ENCODE measurements at places on chromosomes 3 and 15.

DNA sequence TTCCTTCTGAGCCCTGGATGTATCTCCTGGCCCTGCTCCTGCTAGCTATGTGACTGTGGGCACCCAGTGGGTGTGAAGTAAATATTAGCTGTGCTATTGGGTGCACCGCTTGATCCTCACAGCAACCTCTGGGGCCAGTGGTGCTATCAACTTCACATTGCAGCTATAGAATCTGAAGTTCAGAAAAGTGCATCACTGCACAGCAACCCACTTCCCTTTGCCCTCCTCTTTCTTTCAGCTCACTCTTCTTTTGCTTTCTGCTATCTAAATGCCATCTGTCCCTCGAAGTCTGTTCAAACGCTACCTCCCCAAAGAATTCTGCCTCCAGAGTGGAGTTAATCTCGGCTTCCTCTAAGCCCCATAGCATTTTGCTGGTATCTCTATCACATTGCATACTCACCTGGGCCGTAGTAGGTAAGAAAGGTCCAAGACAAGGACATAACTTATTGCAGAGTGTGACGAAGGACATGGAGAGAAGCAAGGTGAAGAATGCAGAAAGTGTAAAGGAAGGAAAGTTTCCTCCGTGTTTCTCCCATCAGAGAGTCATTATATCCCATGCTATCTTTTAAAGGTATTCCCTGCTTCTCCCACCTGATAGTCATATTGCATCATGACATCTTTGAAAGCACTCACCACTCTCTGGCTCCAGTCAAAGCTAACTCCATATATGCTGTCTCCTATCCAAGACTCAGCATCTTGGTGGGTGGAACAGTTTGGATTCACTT is 57.1 kb upstream of the BCL6 start:
- no peak for DNase-seq

- DNase-seq, result peak; percentile 96
Measured at GRCh38 chr15:75204340-75205063, 2.8 kb downstream of the C15orf39 start.

DNA sequence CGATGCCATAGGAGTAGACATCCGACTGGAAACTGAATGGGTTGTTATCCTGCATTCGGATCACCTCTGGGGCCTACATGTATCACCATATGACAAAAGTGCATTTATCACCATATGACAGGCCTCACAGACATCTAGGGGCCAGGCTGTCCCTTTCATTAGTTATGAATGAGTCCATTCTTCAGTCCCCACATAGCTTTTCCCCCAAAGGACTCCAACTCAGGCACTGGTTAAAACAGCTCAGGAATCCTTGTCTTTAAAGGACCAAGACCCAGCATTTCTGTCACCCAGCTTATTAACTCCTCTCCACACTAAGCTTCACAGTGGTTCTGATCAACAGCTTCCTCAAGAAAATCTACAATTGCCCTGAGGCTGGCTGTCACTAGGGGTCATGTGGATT is 28.3 kb downstream of the MKRN2 start:
- no peak for DNase-seq

- no peak for DNase-seq
Measured at GRCh38 chr3:49454458-49454857, 15.6 kb upstream of the DAG1 start.

- no peak for DNase-seq
Measured at GRCh38 chr3:108091498-108092250, 843 bp upstream of the CD47 start.

DNA sequence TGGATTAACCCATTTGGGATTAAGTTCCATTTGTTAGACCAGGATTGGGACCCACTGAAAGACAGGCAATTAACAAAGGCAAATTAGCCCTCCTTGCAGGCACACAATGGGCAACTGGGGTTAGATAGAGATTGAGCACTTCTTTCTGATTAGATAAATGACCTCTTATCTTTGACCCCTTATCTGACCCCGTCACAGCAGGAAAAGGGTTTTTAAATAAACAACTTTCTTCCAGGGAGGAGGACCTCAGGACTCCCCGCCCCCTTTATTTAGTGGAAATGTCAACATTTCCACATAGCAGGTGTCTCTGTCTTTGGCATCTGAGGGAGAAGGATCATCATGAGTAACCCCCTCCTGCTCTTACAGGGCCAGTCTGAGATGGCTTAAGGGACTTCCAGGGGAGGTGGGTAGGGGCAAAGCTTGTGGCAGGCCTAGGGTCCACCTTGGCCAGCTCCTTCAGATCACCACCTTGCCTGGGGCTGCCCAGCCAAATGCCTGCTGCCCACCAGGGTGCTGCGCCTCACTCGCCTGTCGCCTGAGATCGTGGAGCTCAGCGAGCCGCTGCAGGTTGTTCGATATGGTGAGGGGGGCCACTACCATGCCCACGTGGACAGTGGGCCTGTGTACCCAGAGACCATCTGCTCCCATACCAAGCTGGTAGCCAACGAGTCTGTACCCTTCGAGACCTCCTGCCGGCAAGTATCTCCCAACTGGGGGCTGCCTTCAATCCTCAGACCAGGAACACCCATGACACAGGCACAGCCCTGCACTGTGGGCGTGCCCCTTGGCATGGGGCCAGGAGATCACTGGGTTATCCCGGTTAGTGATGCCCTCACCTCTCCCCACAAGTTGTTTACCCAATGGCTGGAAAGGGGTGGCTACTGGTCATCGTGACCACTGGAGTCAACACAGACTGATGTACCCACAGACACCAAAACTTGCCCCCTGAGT is 2.6 kb upstream of the WDR6 start:
- DNase-seq, result no peak

- DNase-seq, result peak; percentile 67
Measured at GRCh38 chr3:160754371-160754854, 1.6 kb upstream of the PPM1L start.

DNA sequence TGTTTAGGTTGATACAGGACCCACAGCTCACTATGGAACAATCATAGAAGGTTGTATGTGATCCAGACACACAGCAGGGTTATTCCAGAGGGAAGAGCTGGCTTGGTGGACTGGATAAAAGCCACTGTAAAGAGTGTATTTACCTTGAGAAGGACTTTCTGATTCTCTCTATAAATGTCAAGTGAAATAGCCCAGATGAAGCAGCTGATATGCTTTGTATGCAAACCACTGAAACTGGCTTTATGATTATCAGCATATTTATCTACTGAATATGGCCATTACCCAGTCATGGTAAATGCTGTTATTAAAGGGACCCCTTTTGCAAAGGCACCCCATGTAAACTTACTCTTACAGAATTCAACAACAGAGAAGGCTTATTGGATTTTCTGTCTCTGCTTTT is 28.1 kb downstream of the C3orf80 start:
- no peak for DNase-seq

DNA sequence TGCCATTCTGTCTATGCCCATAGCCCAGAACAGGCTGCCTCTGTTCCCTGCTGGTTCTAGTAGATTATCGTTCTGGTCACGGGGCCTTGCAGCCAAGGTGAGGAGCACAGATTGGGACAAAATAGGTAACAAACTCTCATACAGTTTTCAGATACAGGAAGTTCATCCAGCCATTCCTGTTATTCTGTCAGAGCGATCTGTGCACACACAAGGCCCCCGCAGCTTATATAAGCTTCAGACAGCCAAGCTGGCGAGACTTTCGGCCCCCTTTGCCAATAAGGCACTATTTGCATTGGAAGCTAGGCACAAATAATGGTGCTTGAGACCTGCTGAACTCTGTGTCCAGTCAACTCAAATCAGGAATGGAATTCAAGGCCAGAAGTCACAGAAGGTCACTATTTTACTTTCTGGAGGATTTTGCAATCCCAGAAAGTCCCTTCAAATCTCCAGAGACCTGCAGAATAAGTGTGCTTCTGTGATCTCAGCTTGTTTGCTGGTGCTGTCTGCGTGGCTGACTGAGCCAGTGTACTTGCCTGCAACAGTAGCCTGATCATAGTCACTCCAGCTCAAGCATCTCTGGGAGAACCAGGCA is 69.4 kb downstream of the BFSP2 start:
- no peak for DNase-seq

DNA sequence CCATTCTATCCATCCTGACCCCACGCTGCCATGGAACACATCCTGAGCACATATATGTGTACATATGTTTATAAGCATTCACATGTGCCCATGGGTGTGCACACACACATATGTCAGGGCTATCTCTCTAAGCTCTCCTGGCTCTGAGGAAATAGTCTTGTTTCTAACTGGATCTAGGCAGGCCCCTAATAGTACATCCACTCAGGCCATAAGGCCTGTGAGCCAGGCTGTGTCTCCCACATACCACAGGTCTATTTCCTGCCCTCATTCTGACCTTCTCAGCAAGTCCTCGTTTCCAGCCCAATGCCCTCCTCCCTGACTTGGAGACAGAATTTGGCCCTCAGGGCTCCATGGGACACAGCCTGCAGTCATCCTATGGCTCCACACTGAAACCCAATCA is 284.8 kb upstream of the CTNNB1 start:
- no peak for DNase-seq

- DNase-seq, result no peak
Measured at GRCh38 chr3:173275740-173276139, 121.8 kb upstream of the NLGN1 start.

DNA sequence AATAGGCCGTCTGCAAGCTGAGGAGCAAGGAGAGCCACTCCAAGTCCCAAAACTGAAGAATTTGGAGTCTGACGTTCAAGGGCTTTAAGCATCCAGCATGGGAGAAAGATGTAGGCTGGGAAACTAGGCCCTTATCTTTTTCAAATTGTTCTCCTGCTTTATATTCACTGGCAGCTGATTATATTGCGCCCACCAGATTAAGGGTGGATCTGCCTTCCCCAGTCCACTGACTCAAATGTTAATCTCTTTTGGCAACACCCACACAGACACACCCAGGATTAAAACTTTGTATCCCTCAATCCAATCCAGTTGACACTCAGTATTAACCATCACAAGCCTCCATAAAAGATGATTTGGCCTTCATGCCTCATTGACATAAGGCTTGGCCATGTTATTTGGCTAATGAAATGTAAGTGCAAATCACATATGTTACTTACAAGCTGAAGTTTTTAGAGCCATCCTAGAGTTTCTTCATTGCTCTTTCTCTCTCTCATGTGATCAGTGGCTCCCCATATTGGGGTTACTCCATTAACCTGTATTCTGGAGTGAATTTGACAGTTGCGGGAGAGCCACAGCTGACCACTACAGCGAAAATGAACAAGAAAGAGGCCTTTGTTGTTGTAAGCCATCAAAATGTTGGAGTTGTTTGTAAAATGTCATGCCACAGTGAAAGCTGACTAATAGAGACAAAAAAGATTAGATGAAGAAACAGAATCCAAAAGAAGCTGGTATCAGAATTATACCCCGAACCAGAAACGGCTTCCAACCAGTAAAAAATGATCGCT is 61.7 kb downstream of the GBE1 start:
- DNase-seq, result no peak

DNA sequence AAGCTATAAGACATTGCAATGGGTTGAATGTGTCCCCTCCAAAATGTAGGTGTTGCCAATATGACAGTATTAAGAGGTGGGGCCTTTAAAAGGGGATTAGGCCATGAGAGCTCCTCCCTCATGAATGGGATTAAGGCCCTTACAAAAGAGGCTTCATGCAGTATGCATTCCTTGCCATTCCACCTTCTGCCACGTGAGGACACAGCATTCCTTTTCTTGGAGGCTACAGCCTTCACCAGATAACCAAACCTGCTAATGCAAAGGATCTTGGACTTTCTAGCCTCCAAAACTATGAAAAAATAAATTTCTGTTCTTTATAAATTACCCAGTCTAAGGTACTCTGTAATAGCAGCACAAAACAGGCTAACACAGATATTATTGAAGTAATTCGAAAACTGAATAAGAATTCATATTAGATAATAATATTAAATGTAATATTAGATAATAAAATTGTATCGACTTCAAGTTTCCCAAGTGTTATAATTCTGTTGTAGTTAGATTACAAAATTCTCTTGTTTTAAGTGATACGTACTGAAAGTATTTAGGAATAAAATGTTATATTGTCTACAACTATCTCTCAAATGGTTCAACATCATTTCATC is 29.4 kb upstream of the ATP8B4 start:
- DNase-seq, result no peak

GRCh38 chr15:95451938-95452337 is 878.6 kb upstream of the NR2F2 start:
- no peak for DNase-seq

DNA sequence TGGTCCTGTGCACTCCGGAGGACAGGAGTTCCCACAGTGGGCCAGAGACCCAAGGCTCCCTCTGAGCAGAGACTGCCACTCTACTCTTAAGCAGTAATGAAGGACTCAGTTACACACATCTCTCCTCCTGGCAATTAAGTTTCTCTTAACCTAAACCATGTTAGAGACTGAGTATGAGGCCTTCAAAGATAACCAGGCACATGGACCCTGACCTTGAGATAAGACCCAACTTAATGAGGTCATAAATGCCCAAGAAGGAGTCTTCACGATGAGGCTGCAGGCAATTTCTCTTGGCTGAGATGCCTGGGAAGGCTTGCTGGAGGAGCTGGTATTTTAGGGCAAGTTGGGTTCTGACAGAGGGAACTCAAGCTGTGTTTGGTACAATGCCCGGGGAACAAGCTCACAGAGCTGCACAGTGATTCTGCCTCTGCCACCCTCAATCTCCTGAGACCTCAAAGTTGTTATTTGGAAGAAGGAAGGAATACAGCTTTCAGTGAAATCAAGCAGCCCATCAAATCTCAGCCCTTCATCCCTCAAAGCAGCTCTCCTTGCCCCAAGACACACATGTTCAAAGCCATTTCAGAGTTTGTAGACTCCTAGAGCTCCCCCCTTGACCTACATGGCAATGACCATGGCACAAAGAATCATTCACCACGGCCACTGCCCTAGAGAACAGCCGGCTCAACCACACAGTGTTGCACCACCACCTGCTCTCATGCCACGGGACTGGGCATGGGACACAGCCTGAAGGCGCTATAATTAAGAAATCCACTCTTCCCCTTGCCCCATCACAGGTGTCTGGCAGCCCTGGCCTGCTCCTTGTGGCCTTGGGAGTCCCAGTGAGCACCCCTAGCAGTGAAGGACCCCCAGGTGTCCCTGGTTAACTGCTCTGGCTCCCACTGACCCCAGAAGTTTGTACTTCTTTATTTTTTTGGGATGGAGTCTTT is 7.1 kb downstream of the RMDN3 start:
- DNase-seq, result no peak

DNA sequence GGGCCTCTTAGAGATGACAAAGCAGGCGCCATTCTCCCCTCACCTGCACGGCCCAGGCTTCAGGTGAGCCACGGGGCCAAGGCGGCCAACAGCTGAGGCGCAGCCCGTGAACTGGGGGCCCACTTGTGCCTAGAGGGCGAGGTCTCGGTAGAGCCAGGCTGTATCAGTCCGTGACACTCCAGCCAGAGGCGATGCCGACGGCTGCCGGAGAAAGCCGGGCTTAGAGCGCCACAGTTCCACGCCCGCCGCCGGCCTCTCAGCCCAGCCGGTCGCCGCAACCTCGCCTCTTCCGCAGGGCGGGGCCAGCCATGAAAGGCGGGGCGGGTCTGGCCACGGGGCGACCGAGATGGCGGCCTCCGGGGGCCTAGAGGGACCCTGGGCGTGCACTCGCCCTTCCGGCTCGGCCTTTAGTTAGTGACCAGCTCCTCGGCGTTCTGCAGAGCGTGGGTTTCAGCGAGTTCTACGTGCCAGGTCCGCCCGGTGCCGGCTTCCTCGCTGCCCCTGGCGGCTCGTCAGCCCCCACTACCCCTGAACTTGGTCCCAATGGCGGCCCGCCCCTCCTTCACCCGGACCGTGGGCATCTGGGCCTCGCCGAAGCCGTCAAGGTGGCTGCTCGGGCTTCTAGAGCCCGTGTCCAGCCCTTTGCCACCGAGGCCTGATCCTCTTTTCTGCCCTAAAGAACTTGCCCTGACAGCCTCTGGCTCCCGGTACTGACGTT is at the start of gene ZNF621:
Gene ZNF621, plus strand, starts transcription at position 393 of the 718 bp plus-strand sequence. CDS start 881 bp downstream, outside the sequence.
- peak; percentile 95 for DNase-seq

- DNase-seq, result no peak
Measured at GRCh38 chr15:74499366-74499765, 38.4 kb upstream of the UBL7 start.

GRCh38 chr3:133135306-133135705 is 97.1 kb downstream of the TMEM108 start:
- no peak for DNase-seq

Data from suprapubic skin (tissue), 4 donors.